ENCODE measurements at places on chromosomes 7 and 10. TPM values are rescaled to one million over a fixed set of nuclear protein-coding genes. Genes with fewer than 3 reads are reported as not detected.

The FAM24B gene
- not detected for total RNA-seq

The SEMA3C gene
- 0.54 TPM for total RNA-seq

The GSDME gene
- 12.8 TPM for total RNA-seq

GRCh38 chr7:80791509-80791929 lies 127.3 kb downstream of the SEMA3C start:
- no peaks in the 10 kb centered on the region for H3K27me3 ChIP-seq
- H3K4me3 ChIP-seq: no peak overlapping the region
- H3K27ac ChIP-seq: no peak overlapping the region
- no peaks in the 10 kb centered on the region for H3K36me3 ChIP-seq
- DNase-seq: no peak
- no peaks in the 10 kb centered on the region for H3K4me1 ChIP-seq

DNA sequence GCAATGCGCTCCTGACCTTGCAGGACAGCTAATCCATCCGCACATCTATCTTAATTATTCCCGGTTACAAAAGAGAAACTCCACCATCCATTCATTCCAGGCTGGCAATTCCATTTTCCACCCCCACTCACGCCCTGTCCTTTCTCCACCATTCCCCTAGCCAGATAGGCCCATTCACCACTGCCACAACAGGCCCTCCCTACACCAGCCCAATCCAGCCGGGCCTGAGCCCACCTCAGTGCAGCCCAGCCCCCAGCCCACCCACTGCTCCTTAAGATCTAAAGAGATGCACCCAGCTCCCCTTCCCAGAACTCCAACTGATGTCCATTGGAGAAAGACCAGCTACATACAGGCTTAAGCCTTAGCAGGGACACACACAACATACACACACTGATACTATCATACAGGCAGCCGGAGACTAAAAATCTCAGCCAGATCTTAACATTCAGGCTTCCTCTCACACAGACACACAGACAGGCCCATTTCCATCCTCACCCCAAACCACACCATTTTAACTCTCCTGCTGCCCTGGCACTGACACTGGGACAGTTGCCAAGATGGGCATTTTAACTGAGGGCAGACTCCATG lies 38.0 kb upstream of the PAX2 start:
- no peaks in the 10 kb centered on the region for H3K36me3 ChIP-seq
- no peak overlapping the region for H3K4me3 ChIP-seq
- H3K27me3 ChIP-seq: peaks cover 93% of the 10 kb centered on the region
- peaks cover 8% of the 10 kb centered on the region for H3K4me1 ChIP-seq
- no peak for DNase-seq
- H3K27ac ChIP-seq: no peak overlapping the region

GRCh38 chr7:123492485-123492884 lies 41.9 kb downstream of the IQUB start:
- DNase-seq: no peak
- no peaks in the 10 kb centered on the region for H3K27me3 ChIP-seq
- no peak overlapping the region for H3K4me3 ChIP-seq
- H3K36me3 ChIP-seq: no peaks in the 10 kb centered on the region
- peaks cover under 1% of the 10 kb centered on the region for H3K4me1 ChIP-seq

GRCh38 chr7:119197877-119198527 lies 973.5 kb downstream of the ANKRD7 start:
- no peak overlapping the region for H3K27ac ChIP-seq
- no peaks in the 10 kb centered on the region for H3K36me3 ChIP-seq
- DNase-seq: peak; percentile 83
- H3K4me1 ChIP-seq: no peaks in the 10 kb centered on the region

GRCh38 chr7:137953043-137953664 lies 48.7 kb downstream of the CREB3L2 start:
- DNase-seq: peak; percentile 58
- no peak overlapping the region for H3K4me3 ChIP-seq
- H3K27ac ChIP-seq: peak overlapping the region; percentile 11
- H3K36me3 ChIP-seq: no peaks in the 10 kb centered on the region

DNA sequence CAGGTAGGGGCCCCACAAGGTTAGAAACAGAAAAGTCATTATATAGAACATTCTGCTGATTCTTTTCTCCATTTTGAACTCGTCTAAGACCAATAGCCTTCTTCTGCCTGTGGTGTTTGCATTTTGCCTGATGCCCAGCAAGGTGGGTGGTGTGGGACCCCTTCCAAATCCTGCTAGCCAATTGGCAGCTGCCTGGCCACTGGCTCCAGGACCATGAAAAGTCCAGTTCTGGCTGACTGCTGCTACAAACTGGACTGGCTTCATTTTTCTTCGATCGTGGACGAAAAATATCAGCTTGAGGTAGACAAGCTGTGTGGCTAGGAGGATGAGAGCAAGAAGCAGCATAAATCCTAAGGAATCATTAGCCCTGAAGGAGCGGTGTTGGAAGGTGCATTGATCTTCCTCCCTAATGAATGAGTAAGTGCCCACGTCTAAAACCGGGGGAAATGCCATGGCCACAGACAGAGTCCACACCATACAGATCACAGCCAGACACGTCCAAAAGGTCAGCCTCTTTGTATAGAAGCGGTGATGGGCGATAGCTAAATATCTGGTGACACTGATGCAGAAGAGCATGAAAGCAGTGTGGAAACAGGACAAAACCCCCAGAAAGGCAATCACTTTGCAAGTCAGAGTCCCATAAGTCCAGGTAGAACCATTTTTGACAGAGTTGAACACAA lies 2.7 kb downstream of the GPR85 start:
- DNase-seq: no peak
- peak overlapping the region; percentile 51 for H3K27ac ChIP-seq
- peaks cover 43% of the 10 kb centered on the region for H3K4me1 ChIP-seq
- no peaks in the 10 kb centered on the region for H3K36me3 ChIP-seq
- peaks cover 51% of the 10 kb centered on the region for H3K27me3 ChIP-seq
